ENCODE measurements at places on chromosomes 2 and 18.

DNA sequence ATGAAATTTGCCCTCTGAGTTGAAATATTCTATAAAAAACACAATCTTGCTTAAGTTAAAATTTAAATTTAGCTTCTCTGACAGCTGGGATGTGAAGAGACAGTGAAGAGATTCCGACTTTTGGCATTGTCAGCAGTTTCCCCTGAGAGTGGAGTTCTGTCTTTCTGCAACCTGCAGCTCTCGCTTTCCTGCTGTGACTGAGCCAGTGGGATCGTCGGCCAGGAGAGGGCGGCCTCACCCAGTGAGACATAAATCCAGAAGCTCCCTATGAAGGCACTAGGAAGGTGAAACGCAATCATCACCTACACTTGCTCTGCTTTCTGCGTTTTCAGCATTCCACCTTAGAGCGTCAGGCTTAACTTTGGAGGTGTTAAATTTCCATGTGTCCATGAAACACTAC is 75.4 kb upstream of the HNMT start:
- peak; percentile 13 for DNase-seq

DNA sequence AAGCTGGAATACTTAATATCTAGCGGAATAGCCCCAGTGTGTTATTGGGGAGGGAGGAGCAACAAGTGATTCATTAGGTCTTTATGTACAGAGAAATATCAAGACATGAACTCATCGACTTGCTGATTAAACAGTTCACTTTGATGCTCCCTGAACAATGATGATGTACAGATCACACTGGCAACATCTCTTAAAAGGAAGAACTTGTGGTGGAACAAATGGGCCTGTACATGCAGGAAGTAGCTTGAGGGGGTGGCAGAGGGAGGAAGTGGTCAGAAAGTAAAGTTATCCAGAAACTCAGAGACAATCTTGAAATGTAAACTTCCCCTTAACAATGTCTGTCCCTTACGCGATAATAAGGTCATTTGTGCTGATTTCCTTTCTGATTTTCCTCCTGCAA is 90.5 kb downstream of the NXPH2 start:
- DNase-seq, result no peak

DNA sequence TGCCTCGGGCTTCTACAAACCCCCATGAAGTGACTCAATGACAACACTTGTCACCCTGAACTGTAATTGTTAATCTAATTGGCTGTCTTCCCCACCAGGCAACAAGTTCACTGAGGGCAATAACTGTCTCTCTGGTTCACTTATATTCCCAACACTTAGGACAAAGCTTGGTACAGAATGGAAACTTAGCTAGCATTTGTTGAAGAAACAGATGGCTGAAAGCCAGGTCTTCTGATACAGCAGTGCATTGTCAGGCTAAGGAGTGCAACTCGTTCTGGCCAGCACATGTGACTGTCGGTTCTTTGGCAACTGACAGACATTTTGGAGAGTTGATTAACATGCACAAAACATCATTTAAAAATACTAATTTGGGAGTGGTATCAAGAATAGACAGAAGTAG is 14.6 kb upstream of the DNAJC27 start:
- DNase-seq, result no peak

DNA sequence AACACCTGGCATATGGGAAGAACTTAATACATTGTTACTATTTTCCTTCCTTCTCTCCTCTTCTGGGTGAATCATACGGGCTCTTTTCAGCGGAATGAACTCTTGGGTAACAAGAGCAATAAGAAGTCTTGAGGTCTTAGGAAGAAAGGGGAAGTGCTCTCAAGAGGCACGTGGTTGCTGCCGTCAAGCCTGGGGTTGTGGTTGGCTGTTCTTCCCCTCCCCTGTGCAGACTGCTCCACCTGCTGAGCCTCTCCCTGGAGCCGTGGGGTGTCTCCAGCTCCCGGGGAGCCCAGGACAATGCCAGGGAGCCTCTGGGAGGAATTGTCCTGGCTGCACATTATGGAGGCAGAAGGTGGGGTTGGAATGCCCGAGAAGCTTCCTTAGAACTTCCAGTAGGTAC is 19.4 kb downstream of the TOGARAM2 start:
- no peak for DNase-seq

- DNase-seq, result no peak
Observed at GRCh38 chr2:148486655-148487054, 157.9 kb upstream of the EPC2 start.

DNA sequence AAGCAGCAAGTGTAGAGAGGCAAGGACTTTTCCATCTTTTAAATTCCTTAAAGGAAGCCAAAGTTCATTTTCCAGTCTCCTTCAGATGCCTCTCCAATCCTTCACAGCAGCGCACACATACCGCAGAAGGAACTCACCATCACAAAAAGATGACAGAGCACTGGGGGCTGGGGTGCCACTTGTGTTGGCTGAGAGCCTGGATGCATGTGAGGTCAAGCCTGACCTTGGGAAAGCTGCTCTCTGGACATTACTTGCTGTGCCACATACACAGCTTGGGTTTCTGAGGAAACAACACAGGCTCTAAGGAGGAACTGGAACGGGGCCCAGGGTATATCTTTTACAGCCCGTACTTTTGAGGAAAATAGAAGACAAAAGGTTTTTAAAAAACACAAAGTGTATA is 364.3 kb upstream of the MEX3C start:
- DNase-seq, result no peak

- DNase-seq, result no peak
Observed at GRCh38 chr2:37281916-37282315, 42.7 kb downstream of the PRKD3 start.

DNA sequence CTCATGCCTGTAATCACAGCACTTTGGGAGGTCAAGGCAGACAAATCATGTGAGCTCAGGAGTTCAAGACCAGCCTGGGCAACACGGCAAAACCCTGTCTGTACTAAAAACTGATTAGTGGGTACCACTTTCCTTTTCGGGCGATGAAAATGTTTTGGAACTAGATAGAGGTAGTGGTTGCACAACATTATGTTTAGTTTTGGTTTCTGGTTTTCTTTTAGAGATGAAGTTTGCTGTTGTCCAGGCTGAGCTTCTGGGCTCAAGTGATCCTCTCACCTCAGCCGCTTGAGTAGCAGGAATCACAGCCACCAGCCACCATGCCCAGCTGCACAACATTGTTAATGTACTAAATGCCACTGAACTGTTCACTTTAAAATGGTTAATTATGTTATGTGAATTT is 27.6 kb downstream of the AAK1 start:
- no peak for DNase-seq

DNA sequence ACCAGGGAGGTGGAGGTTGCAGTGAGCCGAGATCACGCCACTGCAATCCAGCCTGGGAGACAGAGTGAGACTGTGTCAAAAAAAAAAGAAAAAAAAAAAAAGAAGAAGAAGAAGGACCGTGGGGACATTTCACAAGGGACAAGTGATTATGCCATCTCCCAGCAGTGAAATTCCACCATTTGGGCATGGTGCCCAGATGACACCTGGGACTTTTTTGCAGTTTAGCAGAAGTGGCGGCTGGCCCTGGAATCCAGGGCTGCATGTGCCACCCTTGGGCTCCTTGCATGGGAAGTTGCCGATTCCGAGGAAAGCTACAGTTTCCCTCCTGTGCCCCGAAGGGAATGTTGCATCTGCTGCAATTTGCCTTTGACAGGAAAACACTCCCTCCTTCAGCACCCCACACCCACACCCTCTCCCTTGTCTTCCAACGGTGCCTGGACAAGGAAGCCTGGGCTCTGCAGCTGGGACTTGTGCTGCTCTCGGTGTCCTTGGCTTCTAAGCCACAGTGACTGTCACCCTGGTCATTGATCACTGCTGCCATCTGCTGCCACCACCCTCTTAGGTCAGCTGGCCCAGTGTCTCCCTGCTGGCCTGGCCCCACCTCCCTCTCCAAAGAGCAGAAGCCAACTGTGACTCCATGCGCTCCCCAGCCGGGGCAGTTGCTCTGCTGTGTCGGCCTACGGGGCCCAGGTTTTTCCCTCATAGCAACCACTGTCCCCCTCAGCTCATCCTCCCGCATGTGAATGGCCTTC is 56.4 kb upstream of the LRRC30 start:
- DNase-seq, result peak; percentile 21

GRCh38 chr18:24790347-24790746 is 329.9 kb downstream of the HRH4 start:
- DNase-seq, result no peak

- no peak for DNase-seq
Observed at GRCh38 chr2:79210274-79210917, 50.8 kb upstream of the REG3A start.

DNA sequence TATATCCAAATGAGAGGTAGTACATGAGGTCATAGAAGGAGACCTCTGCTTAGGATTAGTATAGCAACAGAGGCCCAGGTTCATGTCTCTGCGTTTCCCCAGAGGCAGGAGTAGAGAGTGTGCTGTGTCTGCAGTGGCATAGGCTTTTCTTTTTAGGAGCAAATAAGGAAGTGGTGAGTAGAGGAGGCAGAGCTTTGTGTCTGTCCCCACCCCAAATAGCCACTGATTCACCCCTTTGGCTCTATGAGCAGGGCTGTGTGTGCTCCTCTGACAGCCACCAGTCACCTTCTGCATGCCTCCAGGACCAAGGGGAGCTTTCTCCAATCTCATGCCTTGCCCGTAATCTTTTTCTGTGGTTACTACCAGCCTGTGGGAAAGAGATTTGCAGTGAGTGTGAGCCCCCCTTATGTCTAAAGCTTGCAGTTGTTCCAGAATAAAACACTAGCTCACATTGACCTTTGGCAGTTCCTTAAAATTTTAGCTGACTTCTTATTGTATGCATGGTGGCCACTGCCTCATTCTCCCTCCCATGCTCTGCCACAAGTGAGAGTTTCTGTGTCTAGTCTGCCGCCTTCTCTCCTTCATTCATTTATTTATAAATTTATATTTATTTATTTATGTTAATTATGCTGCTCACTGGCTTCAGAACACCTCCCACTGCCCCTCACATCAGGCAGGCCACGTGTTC is 23.5 kb upstream of the ELAC1 start:
- peak; percentile 4 for DNase-seq

- DNase-seq, result no peak
Observed at GRCh38 chr2:236577481-236578410, 8.1 kb downstream of the ACKR3 start.

GRCh38 chr2:181586569-181587081 is 70.3 kb downstream of the CERKL start:
- no peak for DNase-seq

DNA sequence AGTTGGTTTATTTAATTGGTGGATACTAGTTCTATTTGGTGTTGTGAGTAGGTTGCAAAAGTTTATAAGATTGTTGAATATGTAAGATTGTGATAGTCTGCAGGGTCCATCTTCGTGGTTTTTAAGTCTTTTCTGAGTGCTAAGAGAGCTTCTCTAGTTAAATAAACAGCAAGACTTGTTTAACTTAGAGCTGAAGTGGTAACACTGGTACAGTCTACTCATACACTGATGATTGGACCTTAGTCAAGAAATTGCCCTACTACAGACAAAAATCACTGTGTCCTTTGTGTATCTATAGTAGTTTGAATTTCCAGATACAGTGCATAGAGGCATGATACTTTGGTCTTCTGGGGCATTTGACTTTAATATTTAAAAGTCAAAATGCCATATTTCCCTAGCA is 94.6 kb downstream of the PHLPP1 start:
- DNase-seq, result no peak

- no peak for DNase-seq
Observed at GRCh38 chr2:32626639-32627221, 1.1 kb upstream of the TTC27 start.

- DNase-seq, result no peak
Observed at GRCh38 chr2:871175-871727, 79.4 kb upstream of the SNTG2 start.

- no peak for DNase-seq
Observed at GRCh38 chr18:50866765-50867164, 12.2 kb upstream of the ME2 start.

GRCh38 chr18:65352186-65352585 is 398.6 kb upstream of the CDH7 start:
- no peak for DNase-seq

DNA sequence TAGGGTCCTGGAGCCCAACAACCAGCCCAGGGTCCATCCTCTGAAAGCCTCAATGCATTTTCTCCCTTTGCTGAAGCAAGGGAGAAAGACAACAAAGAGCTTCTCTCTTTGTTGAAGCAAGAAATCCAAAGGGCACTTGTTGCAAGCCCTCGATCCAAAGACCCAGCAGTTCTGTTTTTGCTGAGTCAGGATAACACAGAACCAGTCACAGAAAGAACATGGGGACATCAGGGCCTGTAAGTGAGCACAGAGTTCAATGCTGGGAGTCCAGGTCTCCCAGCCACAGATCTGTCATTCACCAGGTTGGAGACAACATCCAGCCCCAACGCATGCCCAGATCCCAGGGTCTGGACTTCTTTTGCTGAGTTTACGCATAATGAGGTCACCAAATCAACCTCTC is 315.8 kb upstream of the KLHL29 start:
- no peak for DNase-seq

DNA sequence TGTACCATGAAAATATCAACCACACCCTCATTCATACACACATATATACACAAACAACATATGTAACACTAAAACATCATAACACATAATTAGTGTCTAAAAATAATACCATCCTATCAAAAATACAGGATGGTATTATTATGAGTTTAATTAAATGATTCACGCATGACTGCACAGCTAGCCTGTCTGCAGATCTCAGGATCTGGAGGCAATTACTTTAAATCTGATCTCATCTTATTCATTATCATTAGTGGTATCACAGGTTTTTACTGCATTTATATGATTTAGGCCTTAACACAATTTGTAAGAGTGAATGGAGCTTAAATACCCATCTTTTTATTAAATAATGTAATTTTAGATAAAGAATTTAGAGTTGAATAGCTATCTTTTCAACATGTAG is 443.4 kb upstream of the LINC00305 start:
- no peak for DNase-seq

DNA sequence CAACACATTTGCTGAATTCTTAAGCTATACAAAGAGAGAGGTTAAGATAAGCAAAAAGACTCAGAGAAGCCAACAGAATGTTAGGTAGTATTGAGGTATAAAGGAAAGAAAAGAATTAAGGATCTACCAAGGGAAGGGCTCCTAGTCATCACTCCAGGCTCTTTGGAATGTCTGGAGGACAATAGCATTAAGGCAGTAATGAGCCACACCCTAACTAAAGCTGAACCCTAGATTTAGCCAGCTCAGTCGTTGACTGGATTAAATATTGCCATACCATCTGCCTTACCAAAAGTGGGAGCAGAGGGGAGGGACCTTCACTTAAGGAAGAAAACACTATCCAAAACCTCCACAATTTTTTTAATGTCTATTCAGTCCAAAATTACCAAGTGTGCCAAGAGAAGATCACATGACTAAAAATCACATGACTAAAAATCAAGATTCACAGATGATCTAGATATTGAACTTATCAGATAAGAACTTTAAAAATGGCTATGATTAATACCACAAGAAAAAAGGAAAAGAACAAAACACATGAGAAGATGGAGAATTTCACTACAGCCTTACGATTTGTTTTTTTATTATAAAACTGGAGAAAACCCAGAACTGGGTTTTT is 59.7 kb downstream of the EXOC6B start:
- DNase-seq, result no peak

GRCh38 chr18:25648716-25649260 is 296.8 kb upstream of the ZNF521 start:
- peak; percentile 22 for DNase-seq

GRCh38 chr18:7817575-7818230 is 250.6 kb downstream of the PTPRM start:
- peak; percentile 24 for DNase-seq

- DNase-seq, result no peak
Observed at GRCh38 chr18:28972333-28972907, 795.5 kb upstream of the CDH2 start.

- no peak for DNase-seq
Observed at GRCh38 chr2:11785611-11785940, 39.1 kb downstream of the LPIN1 start.
